ENCODE measurements at places on chromosomes 5 and 9.

GRCh38 chr5:132506094-132506692 lies 15.6 kb upstream of the IRF1 start:
- no peak for DNase-seq

DNA sequence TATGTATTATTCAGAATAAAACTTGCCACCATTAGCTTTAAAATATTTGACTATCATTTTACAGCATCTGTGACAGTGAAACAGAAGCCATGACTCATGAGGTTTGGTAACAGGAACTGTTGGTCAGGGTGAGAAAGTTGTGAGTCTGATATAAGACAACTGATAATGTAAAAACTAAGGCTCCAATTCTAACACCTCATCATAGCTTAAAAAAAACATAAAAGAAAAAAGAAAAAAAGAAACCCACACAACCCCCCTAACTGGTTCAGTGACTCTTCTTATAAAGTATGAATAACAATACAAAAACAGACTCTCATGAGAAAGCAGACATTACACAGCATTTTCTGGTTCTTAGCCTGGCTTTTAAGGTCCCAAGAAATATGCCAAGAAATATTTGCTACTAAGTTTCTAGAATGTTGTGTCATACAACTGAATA lies 85.8 kb downstream of the MRPS27 start:
- DNase-seq, result peak; percentile 8

DNA sequence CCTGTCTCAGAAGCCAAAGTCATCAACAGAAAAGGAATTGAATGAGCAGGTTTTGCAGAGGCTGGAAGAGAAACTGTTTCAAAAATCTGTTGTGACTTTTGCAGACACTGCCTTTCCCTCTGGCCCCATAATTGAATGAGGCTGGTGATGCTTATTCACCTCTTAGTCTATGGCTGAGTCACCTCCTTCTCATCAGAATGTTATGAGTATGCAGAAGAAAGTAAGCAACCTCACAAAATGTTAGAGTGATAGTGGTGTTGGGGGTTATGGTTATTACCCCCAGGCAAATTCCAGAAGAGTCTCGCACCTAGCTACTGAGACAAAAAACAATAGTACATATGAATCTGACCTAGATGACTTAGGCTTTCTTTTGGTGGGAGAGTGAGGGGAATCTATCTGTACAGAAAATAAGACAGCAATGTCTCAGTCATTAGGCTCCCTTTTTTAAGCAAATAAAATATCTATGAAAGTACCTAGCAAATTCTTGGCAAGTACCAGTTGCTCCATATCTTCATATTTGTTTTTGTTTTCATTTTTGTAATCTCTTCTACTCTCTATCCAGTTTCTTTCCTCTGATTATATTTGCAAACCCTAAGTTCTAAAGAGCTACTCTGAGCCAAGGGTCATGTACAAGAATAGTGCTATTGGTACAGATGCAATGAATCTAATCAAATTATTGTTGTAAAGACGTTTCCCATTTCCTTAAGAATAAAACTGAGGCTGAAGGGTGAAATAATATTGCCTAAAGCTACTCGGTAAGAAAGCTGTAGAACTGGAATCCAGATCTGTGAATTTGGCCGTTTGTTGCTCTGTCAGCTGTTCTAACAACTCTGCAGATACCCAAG lies 498.1 kb upstream of the TNC start:
- DNase-seq, result no peak

- DNase-seq, result no peak
These were observed 75.6 kb upstream of the NEURL1B start for GRCh38 chr5:172565455-172565854.

DNA sequence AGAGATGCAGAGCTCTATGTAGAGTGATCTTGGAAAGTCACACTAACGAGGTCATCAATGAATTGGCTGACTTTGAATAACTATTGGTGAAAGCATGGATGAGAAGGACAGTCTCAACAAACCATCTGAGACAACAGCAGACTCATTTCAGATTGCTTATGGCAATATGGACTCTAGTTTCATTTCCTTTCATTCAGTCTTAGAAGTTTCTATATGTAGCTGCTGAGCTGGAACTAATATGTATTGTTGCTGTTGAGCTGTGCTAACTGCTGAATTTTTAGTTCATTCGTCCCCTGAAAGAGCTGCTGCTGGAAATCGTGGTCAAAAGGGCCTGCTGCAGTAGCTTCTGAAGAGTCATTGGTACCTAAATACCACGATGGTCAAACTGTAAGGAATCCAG lies 31.3 kb downstream of the TNFSF15 start:
- no peak for DNase-seq

GRCh38 chr5:8831251-8831650 lies 714.6 kb downstream of the SEMA5A start:
- DNase-seq, result no peak

DNA sequence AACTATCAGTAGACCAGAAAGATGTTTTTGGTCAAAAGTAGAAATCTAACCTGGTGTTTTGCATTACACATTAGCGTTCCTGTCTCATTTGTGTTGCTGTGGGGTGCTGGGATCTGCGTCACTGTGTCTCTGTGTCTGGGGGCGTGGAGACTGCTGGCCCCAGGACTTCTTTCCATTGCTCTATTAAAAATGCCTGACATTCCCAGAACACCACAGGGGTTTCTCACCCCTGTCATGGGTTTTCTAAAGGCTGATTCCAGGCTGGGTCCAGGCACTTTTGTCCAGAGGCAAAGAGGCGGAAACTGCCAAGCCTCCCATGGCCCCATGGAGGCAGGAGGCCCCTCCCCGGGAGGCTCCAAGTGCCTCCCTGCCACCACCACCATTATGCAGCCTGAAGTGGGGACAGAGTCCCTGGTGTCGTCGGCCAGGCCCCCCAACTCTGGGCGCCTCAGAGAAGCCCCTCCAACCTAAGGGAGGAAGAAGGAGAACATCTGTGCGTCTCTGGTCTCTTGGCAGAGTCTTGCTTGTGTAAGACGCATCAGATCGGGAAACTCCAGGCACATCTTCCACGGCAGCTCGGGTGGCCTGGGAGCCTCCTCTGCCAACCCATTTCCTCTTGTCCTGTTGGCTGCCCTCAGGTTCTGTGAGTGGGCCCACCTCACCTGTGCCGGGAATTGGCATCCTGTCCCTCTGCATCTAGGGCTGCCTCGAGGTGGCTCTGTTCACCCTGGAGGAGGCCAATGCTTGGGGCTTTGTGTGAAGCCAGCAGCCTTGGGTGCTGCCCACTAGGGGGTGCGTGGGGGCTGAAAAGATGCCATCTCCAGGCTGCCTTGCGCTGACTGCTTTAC lies 13.8 kb upstream of the PLEKHG4B start:
- DNase-seq, result no peak

GRCh38 chr9:3502560-3503398 lies 23.0 kb downstream of the RFX3 start:
- DNase-seq, result no peak

- no peak for DNase-seq
These were observed 479.0 kb downstream of the CAAP1 start for GRCh38 chr9:26413611-26414010.

DNA sequence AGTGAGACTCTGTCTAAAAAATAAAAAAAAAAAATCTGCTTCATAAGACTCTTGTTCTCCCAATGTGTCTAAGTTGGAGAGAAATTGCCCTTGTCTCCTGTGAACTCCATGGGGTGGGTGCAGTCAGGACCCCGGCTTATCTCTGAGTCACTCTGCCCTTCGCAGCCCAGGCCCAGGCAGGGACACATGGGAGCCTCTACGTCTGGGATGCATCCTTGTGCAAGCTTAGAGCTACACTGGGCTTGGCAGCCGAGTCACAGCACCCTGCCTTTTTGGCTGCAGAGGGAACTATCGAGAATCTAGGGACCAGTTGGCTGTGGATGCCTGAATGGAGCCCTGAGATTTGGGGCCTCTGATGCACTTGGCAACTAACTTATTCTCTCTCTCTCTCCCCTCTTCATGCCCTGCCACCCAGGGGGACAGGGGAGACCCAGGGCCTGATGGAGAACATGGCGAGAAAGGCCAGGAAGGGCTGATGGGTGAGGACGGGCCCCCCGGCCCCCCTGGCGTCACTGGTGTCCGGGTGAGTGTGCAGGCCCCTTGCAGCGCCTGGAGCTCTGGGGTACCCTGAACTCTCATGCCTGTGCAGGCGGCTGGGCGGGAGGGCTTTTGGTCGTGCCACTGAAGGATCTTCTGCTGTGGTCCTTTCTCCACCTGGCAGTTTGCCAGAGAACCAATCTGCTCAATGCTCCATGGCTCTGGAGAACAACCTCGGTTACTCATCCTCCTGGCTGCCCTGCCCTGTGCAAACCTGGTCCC lies 47.5 kb upstream of the ORM1 start:
- no peak for DNase-seq

- DNase-seq, result no peak
These were observed 3.8 kb downstream of the LCN10 start for GRCh38 chr9:136738960-136739359.

GRCh38 chr9:5440426-5440825 lies 2.7 kb upstream of the PLGRKT start:
- DNase-seq, result no peak

- no peak for DNase-seq
These were observed 94.9 kb upstream of the GRHPR start for GRCh38 chr9:37327553-37327952.

- no peak for DNase-seq
These were observed 21.3 kb downstream of the GPX3 start for GRCh38 chr5:151041577-151042268.

DNA sequence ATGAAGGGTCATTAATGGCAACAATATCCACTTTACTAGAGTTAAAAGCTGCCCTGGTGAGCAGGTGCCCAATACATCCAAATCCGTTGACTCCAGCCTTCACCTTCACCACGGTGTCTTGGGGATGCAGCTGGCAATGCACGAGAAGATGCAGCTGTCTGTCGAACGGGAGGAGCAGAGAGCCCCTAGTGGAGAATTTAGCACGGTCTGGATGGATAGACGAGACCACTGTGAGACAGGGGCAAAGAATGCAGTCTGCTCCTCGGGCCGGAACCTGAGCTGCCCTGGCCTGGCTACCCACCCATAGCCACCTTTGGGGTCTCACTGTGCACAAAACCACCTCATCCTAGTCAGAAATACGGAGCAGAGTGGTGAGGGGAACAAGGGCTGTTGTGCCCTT lies 35.1 kb downstream of the ADRA1B start:
- no peak for DNase-seq

- no peak for DNase-seq
These were observed 181.7 kb downstream of the ELAVL2 start for GRCh38 chr9:23644326-23644725.

- no peak for DNase-seq
These were observed 1.5 kb upstream of the SARDH start for GRCh38 chr9:133739408-133740280.

GRCh38 chr9:133132174-133132573 lies 11.1 kb upstream of the RALGDS start:
- DNase-seq, result no peak

GRCh38 chr5:95669985-95670384 lies 12.8 kb downstream of the SPATA9 start:
- no peak for DNase-seq

DNA sequence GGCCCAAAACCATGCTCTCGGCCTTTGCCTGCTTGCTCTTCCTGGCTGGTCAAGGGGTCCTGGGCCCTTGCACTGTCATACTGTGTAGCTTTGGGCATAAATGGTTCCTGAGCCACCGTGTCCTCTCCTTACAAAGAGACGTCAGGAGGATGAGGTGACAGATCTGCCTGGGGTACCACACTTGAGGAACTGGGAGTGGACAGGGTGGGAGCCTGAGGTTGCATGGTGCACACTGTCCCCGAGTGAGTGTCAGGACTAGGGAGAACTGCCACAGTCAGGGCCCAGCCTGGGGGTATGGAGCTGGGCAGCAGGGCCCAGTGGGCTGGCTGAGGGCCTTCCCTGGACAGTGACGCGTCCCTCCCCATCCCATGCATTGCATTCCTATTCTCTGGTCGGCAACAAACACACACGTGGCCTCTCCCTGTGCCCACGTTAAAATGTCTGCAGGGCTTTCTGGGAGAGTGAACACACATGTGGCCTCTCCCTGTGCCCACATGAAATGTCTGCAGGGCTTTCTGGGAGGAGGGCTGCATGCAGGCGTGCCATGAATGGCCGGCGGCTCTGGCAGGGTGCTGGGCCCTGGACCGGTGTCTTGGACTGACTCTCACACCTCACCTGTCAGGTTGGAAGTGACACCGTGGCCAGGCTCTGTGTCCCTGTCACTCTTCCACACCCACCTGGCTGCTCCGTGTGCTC lies 122.1 kb upstream of the COL5A1 start:
- no peak for DNase-seq

DNA sequence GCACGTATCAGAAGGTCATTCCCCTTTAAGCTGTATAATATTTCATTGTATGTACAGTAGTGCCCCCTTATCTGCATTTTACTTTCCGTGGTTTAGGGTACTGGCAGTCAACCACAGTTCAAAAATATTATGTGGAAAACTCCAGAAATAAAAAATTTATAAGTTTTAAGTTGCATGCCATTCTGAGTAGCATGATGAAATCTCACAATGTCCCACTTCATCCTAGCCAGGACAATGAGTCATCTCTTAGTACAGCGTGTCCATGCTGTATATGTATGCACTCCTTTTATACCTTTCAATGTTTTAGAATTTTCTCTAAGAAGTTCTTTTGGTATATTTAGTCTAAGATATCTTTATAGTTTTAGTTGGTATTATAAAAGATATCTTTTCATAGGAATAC lies 115.0 kb upstream of the HAND1 start:
- no peak for DNase-seq

DNA sequence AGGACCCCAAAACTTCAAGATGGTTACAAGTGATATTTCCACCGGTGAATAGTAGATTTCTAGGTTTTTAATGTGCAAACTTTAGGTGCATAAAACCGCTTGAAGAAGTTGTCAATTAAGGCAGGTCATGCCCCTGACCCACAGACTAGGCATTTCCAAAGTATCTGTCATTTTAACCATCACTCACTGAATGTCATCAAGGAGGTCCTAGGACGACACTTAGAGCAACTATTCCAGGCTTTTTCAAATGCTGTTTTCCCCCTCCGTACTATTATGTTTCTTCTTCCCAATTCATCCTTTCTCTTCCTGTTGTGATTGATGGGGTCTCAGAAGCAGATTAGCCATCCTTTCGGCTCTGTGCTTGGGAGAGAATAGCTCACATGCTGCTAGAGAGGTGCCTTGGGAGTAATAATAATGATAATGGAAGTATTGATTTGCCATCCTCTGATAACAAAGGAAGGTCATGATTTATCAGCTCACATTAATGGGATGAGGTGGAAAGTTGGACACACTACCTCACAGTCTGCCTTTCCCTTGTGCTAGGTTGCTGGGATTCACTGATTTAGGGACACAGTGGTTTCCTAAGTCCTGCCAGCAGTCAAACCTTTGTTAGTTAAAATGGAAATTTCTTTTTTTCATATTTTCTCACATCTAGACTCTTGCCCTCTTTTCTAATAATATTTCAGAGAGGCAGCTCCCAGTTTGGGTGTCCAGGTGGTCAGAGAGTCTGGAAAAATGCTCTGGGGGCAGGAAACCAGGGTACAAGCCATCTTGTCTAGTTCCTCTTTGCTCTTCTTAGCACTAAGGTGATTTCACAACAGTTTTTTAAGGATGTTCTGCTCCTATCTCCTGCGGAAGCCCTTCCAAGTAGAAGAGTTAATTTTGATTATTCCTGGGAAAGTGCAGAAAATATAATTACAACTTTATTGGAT lies 67.0 kb downstream of the PTTG1 start:
- no peak for DNase-seq

Data from stimulated activated CD8-positive, alpha-beta memory T cell treated with anti-CD3 and anti-CD28 coated beads, Interleukin-2, amount 100 ng/mL, for 1 hour (primary cell).